ENCODE measurements at places on chromosomes 1 and 21.

DNA sequence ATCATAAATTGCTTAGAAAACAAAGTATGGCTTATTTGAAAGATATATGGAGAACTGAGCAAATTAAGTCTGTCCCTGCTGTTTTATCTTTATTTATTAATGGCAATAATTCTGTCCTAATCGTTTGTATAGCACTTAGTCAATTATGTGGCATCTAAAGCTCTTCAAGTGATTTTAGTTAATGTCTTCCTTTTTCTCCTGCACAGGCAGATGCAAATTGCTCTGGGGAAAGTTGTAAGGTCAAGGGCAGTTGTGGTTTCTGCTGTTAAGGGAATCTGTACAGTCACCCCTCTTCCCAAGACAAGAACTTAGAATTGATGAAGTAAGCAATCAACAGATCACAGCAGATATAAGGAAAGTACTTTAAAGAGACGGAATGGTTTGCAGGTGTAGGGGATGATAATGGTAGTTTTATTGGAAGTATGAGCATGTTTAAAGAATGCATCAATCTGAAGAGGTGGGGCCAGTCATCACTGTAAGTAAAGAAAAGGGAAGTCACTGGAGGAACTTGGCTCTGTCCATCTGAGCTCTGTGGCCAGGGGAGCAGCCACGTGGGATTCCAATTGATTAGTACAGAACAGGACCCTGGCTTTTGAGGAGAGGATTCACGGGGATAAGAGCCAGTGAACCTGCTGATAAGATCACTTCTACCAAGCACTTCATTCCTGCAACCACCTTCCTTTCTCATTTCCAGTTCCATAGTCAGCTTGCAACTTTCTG, 116.0 kb upstream of the KCNJ6 start:
- no peak overlapping the region for H3K27ac ChIP-seq
- H3K4me3 ChIP-seq, result no peak overlapping the region
- DNase-seq, result no peak
- no peaks in the 10 kb centered on the region for H3K36me3 ChIP-seq
- H3K27me3 ChIP-seq, result no peaks in the 10 kb centered on the region

DNA sequence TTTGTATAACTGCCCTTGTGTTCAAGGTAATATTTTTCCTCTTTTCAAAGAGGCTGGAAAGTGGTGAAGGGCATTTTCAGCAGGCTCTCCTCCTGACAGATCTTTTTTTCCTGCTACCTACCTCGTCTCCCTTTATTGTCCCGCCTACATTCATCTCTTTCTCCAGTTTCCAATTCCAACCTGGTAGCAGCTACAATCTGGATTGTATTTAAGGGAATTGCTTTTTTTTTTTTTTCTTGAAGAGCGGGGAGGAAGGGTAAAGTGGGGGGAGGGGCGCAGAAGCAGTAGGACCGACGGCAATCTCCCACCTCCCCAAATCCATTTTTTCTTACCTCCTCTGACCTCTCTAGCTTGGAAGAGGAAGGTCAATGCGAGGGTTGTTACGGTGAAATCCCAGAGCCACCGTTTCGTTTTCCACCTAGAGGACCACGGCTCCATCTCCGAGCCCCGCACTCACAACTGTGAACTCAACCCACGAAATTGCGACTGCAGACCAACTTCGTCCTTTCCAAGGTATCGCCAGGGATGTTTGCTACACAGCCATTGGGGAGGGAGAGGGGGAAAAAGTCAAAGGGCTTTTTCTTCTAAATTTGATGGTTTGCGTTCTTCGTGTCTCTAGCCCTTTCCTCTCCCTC, 464 bp downstream of the COL11A1 start:
- no peaks in the 10 kb centered on the region for H3K27me3 ChIP-seq
- peak overlapping the region; percentile 83 for H3K27ac ChIP-seq
- no peaks in the 10 kb centered on the region for H3K36me3 ChIP-seq
- DNase-seq, result no peak
- H3K4me3 ChIP-seq, result peak overlapping the region; percentile 72
- no peaks in the 10 kb centered on the region for H3K4me1 ChIP-seq

DNA sequence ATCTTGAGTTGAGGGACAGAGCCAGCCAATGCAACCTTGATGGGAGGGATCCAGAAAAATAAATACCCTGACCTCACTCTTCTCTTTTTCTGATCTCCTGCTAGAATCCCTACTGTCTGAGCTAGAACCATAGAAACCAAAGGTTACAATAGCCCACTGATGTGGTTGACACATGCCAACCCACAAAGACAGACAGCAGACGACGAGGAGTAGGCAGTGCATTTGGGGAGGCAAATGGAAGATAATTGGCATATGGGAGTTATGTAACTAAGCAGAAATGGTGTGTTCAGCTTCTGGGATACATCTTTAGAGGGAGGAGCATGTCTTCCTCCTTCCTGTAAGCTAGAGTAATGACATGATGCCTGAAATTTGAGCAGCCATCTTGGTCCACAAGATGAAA, 171.7 kb upstream of the FGGY start:
- no peak for DNase-seq
- H3K4me1 ChIP-seq, result no peaks in the 10 kb centered on the region
- no peaks in the 10 kb centered on the region for H3K27me3 ChIP-seq
- H3K36me3 ChIP-seq, result no peaks in the 10 kb centered on the region

- no peaks in the 10 kb centered on the region for H3K36me3 ChIP-seq
- no peaks in the 10 kb centered on the region for H3K27me3 ChIP-seq
- H3K27ac ChIP-seq, result no peak overlapping the region
- DNase-seq, result no peak
- H3K4me3 ChIP-seq, result no peak overlapping the region
- H3K4me1 ChIP-seq, result peaks cover 31% of the 10 kb centered on the region
Measured at GRCh38 chr1:22741118-22741517, 30.5 kb downstream of the EPHB2 start.

GRCh38 chr1:109466452-109467300, at the start of gene SYPL2:
Gene SYPL2 (plus strand): TSS chr1:109466546. CDS start chr1:109466844, 298 bp downstream.
- H3K4me3 ChIP-seq, result peak within 1 kb of the TSS; percentile 52
- 0 out of 2 replicates have a peak within 1 kb of the TSS, but pooled peaks have one; percentile 23 for H3K27ac ChIP-seq
- H3K36me3 ChIP-seq, result no peaks in the 10 kb centered on the region
- no peaks in the 10 kb centered on the region for H3K4me1 ChIP-seq

DNA sequence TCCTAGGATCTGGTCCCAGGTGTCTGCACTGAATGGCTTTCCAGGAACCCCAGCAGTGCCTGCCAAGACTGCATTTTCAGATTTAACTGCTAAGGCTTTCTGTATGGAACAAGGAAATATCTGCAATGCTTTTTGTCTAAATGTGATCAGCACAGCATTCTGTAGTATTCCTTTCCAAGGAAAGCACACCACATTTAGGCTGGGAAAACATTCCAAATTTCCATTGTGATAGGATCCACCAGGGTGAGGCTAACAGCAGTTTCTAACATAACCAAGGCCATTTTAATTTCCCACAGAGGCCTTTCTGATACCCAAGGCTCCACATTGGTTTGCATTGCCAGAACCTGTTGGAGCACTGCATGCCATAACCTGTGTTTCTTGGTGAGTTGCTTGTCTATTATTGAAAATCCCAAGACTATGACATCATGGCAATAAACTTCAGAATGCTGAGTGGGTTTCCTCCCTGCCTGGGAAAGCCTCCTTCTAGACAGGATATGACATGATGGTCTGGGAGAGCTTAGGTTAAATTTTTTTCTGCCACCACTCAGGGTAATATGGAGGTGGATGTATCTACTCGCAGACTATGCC, 23.3 kb upstream of the PTGFRN start:
- H3K36me3 ChIP-seq, result no peaks in the 10 kb centered on the region
- no peaks in the 10 kb centered on the region for H3K4me1 ChIP-seq
- H3K27ac ChIP-seq, result no peak overlapping the region
- H3K4me3 ChIP-seq, result no peak overlapping the region

- H3K27ac ChIP-seq, result no peak overlapping the region
- no peak for DNase-seq
- H3K27me3 ChIP-seq, result no peaks in the 10 kb centered on the region
- H3K4me3 ChIP-seq, result no peak overlapping the region
Measured at GRCh38 chr1:30768830-30769718, 11.5 kb upstream of the LAPTM5 start.

- no peaks in the 10 kb centered on the region for H3K4me1 ChIP-seq
- no peak overlapping the region for H3K27ac ChIP-seq
- H3K4me3 ChIP-seq, result no peak overlapping the region
- no peaks in the 10 kb centered on the region for H3K27me3 ChIP-seq
Measured at GRCh38 chr21:36039861-36040260, 20.5 kb downstream of the SETD4 start.

- H3K27ac ChIP-seq, result no peak overlapping the region
- no peaks in the 10 kb centered on the region for H3K36me3 ChIP-seq
- no peaks in the 10 kb centered on the region for H3K27me3 ChIP-seq
- no peaks in the 10 kb centered on the region for H3K4me1 ChIP-seq
Measured at GRCh38 chr1:53066488-53066887, 4.5 kb downstream of the PODN start.

DNA sequence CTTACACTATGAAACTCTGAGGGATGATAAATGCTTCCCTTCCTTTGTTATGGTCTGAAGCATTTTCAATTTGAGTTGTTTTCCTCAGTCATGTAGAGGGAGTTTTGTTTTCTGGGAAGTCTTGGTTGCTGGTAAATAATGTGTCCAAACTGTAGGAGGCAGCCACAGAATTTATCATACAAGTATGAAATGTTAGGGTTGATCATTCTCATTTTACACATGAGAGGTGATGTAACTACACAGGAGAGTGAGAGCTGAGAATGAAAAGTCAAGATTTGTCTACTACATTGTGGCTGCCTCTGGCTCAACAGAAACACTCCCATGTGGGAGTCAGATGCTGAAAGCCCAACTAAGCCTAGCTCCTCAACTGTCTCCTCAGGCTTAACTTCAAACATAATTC, 182.5 kb upstream of the SGIP1 start:
- H3K36me3 ChIP-seq, result no peaks in the 10 kb centered on the region
- no peak for DNase-seq
- H3K4me3 ChIP-seq, result no peak overlapping the region

DNA sequence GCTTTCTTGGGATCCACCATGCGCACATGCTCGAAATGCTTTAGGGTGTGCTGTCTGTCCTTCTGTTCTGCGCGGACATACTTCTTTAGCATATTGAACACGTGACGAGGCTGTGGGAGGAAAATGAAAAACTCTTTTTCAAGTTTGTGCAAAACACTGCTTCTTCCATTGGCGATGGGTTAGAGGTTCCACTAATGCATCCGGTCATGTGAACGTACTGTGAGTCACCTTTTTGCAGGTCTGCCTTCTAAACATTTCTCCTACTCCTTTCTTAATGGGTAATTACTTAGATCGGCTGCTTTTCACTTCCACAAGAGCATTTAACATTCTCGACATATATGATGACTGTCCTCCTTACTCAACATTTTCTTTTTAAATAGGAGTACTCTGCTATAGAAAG, 214.9 kb downstream of the APP start:
- DNase-seq, result no peak
- no peaks in the 10 kb centered on the region for H3K4me1 ChIP-seq
- peaks cover 9% of the 10 kb centered on the region for H3K36me3 ChIP-seq
- H3K27me3 ChIP-seq, result no peaks in the 10 kb centered on the region
- H3K4me3 ChIP-seq, result no peak overlapping the region
- no peak overlapping the region for H3K27ac ChIP-seq

DNA sequence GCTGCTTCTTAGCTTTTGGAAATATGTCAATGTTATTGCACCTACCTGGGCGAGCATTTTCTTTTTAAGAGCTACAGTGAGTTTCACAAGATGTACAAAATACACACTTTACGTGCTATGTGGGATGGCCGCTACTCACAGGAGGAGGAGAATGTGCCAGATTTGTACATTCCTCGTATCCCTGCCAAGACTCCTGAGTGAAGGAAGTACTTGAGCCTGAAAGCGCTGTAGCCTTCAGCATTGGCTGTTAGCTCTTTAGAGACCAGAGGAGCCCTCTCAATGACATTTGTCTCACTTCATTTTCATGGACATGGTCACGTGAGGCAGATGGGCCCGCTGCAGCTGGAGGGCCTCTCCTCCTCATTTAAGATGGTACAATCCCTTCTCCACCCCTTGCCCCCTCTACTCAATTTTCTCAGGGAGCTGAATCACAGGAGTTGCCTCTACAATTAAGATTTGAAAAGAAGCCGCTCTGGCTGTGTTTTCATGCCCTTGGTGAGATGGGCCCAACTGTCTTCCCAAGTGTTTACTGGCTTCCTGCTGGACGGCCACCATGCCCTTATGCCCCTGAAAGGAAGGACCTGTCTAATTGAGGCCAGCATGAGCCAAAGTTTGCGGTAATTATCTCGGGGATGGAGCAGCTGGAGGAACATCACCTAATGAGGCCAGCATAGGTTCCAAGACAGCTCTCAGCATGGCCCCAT, 442.6 kb downstream of the PRDM2 start:
- H3K4me1 ChIP-seq, result no peaks in the 10 kb centered on the region
- H3K36me3 ChIP-seq, result no peaks in the 10 kb centered on the region
- no peak overlapping the region for H3K4me3 ChIP-seq
- H3K27me3 ChIP-seq, result no peaks in the 10 kb centered on the region
- no peak for DNase-seq

GRCh38 chr1:16971341-16972188, 8.9 kb downstream of the MFAP2 start:
- no peaks in the 10 kb centered on the region for H3K4me1 ChIP-seq
- no peaks in the 10 kb centered on the region for H3K27me3 ChIP-seq
- no peak overlapping the region for H3K4me3 ChIP-seq
- H3K27ac ChIP-seq, result no peak overlapping the region
- H3K36me3 ChIP-seq, result no peaks in the 10 kb centered on the region
- DNase-seq, result no peak

DNA sequence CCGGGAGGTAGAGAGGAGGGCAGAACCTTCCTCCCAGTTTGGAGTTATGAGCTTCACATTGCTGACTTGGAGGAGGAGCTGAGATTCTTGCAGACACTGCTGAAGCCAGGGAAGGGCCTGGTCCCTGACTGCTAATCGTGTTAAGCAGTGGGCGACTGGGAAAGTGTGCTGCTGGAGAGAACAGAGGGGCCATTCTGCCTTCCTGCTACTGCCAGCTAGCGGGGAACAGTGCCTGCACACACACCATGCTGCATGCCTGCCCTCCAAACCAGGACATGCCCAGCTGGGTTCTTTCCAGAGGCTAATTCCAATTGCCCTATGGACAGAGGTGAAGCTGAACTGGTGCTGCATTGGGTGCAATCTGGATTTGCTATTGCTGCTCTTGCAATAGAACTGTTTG, 281.4 kb downstream of the AJAP1 start:
- no peak overlapping the region for H3K27ac ChIP-seq
- H3K4me1 ChIP-seq, result no peaks in the 10 kb centered on the region
- no peaks in the 10 kb centered on the region for H3K27me3 ChIP-seq
- no peaks in the 10 kb centered on the region for H3K36me3 ChIP-seq

- H3K27me3 ChIP-seq, result no peaks in the 10 kb centered on the region
- H3K4me3 ChIP-seq, result no peak overlapping the region
- no peaks in the 10 kb centered on the region for H3K4me1 ChIP-seq
- no peak for DNase-seq
- H3K27ac ChIP-seq, result no peak overlapping the region
Measured at GRCh38 chr21:44415073-44416025, 40.0 kb upstream of the LRRC3 start.

- no peak overlapping the region for H3K4me3 ChIP-seq
- no peak overlapping the region for H3K27ac ChIP-seq
- no peaks in the 10 kb centered on the region for H3K4me1 ChIP-seq
- peaks cover 48% of the 10 kb centered on the region for H3K36me3 ChIP-seq
- no peaks in the 10 kb centered on the region for H3K27me3 ChIP-seq
Measured at GRCh38 chr1:235448616-235449015, 55.6 kb downstream of the B3GALNT2 start.
